Sciatic nerve (tissue), 2 donors: ENCODE measurements at places on chromosomes 11 and 22. TPM values are rescaled to one million over a fixed set of nuclear protein-coding genes. Genes with fewer than 3 reads are reported as not detected.

GRCh38 chr11:646214-646613 is 9.1 kb downstream of the DRD4 start:
- no peak for DNase-seq

DNA sequence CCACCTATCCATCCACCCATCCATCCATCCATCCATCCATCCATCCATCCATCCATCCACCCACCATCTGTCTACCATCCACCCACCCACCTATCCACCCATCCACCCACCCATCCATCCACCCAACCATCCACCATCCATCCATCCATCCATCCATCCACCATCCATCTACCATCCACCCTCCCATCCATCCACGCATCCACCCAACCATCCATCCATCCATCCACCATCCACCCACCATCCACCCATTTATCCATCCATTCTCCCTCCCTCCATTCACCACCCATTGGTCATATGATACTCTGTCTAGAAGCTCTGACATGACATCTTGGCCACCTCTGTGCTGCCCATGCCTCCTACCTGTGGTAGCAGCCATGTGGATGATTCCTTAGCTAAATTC is 31.7 kb downstream of the MUC2 start:
- DNase-seq: no peak

DNA sequence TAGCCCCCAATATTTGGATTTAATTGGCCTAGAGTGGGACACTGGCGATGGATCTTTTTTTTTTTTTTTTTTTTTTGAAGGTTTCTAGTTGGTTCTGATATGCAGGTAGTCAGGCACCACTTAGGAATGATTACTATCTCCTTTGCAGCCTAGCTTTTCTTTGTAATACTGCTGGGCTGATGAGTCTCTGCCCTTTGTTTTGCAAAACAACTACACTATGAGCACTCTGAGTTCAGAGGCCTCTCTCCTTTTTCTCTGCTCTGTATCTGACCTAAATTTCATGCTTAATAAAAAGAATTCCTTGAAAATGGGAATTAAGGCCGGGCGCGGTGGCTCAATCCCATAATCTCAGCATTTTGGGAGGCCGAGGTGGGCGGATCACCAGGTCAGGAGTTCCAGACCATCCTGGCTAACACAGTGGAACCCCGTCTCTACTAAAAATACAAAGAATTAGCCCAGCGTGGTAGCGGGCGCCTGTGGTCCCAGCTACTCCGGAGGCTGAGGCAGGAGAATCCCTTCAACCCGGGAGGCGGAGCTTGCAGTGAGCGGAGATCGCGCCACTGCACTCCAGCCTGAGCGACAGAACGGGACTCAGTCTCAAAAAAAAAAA is 1312.3 kb downstream of the FAM181B start:
- no peak for DNase-seq

The VPREB1 gene
- total RNA-seq: not detected

The ALDH3B1 gene
- 46.7 TPM for total RNA-seq

- no peak for DNase-seq
These were observed 3.7 kb upstream of the SIK2 start for GRCh38 chr11:111598559-111598958.

DNA sequence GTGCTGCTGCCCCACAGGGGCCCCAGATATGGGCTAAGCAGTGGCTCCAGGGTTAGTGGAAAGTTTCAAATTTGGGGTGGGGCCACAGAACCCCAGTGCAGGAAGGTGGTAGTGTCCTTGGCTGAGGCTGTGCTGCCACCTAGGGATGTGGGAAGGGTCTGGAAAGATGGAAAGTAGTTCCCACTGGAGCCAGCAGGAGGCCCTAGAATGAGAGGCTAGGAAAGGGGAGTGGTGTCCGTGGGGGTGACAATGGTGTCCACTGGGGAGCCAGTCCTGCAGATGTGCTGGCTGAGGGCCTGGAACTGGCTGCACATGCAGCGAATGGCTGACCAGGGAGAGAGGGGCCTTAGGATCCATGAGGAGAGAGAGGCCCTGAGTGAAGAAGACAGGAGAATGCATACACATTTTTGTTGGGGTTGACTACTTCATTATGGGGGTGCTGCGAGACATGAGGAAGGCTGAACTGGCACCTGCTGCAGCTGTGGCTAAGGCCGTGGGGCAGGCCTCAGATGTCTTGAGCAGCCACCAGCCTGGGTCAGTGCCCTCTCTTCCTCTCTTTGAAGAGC is 21.1 kb downstream of the RFPL3 start:
- DNase-seq: no peak

The MPZL3 gene
- 2.7 TPM for total RNA-seq
